Ascending aorta (tissue), 2 donors: ENCODE measurements at places on chromosomes 4 and X. TPM values are rescaled to one million over a fixed set of nuclear protein-coding genes. Genes with fewer than 3 reads are reported as not detected.

- no peak for DNase-seq
Observed at GRCh38 chr4:156838761-156839160, 132.8 kb downstream of the PDGFC start.

DNA sequence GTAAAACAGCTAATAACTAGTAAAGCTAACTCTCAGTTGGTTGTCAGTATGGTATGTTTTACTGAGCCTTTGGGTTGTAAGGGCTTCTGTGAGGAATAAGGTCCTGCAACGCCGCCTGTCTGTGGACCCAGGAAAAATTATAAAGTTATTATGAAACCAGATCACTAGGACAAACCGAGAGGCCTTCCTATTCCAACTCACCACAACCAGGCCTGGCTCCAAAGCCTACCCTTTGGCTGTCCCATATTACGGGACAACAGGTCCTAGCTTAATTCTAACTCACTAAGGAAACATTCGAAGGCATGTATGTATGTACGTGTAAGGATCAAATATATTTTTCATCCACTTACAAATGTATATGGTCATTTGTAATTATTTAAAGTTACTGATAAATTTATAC is 1.4 kb downstream of the ANKRD17 start:
- DNase-seq, result peak; percentile 43

Gene MAP7D2
- total RNA-seq, result not detected

GRCh38 chr4:18869166-18869565 is 847.6 kb upstream of the LCORL start:
- no peak for DNase-seq

Gene CD40LG
- total RNA-seq, result not detected

DNA sequence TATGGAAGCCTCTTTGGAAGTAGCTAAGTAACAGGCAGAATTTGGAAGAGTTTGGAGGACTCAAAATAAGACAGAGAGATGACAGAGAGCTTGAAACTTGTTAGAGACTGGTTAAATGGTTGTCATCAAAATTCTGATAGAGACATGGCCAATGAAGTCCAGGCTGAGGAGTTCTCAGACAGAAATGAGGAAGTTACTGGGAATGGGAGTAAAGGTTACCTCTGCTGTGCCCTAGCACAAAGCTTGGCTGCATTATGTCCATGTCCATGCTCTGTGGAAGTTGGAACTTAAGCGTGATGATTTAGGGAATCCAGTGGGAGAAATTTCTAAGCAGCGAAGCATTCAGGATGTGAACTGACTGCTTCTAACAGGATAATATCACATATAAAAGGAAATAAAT is 146.2 kb upstream of the NDST4 start:
- DNase-seq, result no peak

GRCh38 chr4:169436734-169437133 is 166.0 kb upstream of the SH3RF1 start:
- no peak for DNase-seq

GRCh38 chr4:151231915-151232595 is 44.9 kb upstream of the PRSS48 start:
- no peak for DNase-seq
